Ascending aorta (tissue), 2 donors: ENCODE measurements at places on chromosomes 5 and 9. TPM values are rescaled to one million over a fixed set of nuclear protein-coding genes. Genes with fewer than 3 reads are reported as not detected.

PHF24 gene
- not detected for total RNA-seq

CCDC183 gene
- total RNA-seq: not detected

OLFML2A gene
- 129 TPM for total RNA-seq

KIF4B gene
- not detected for total RNA-seq

SAP30L gene
- total RNA-seq: 36.5 TPM

DMXL1 gene
- total RNA-seq: 136 TPM

SIGMAR1 gene
- total RNA-seq: 61.3 TPM

DNA sequence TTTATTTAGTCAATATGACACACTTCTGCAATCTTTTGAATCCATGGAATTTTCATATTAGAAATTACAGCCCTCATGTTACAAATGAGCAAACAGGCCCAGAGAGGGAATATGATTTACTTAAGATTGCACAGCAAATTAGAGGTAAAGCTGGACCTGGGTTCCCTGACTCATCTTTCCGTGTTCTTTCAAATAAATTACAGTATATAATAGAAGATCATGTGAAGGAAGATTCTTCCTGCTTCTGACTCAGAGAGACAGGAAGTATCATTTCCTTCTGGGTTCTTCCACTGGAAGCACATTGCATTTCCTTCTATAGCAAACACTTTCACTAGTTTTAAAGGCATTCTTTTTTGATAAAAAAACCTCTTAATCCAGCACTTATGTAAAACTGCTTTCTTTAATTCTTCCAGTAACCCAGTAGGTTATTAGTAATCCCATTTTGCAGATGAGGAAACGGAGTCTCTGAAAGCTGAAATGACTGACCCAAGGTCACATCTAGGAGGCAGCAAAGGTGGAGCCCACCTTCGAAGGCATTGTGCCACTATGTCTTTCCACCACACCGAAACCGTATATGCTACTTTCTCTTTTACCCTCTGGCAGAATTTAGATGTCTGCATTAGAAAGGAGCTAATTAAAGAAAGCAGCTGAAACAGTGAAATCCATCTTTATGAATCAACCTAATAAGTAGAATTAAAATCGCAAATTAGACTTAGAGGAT, 566.7 kb upstream of the KLF4 start:
- H3K36me3 ChIP-seq: no peaks in the 10 kb centered on the region
- H3K27me3 ChIP-seq: no peaks in the 10 kb centered on the region

- no peak overlapping the region for H3K4me3 ChIP-seq
- H3K36me3 ChIP-seq: no peaks in the 10 kb centered on the region
- H3K27me3 ChIP-seq: no peaks in the 10 kb centered on the region
- H3K4me1 ChIP-seq: no peaks in the 10 kb centered on the region
- no peak for DNase-seq
Measured at GRCh38 chr5:107975568-107975967, 304.8 kb upstream of the EFNA5 start.

DNA sequence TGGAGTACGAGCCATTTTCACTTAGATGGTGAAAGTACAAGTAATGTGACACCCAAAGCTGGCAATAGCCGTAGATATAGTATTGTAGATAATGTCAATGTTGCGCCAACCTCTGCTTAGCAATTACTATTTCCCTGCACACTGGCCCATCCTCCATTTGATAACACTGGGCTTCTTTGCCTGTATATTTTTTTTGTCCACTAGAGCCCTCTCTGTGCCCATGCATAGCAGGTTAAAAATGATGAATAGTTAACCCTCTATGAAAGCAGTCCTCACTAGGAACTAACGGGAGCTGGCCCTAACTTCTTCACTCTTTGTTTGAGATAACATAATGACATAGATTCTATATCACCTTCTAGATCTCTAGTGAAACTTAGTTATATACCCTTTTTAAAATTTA, 416.8 kb downstream of the TUSC1 start:
- no peak overlapping the region for H3K4me3 ChIP-seq
- no peak overlapping the region for H3K27ac ChIP-seq
- DNase-seq: no peak
- no peaks in the 10 kb centered on the region for H3K27me3 ChIP-seq

DNA sequence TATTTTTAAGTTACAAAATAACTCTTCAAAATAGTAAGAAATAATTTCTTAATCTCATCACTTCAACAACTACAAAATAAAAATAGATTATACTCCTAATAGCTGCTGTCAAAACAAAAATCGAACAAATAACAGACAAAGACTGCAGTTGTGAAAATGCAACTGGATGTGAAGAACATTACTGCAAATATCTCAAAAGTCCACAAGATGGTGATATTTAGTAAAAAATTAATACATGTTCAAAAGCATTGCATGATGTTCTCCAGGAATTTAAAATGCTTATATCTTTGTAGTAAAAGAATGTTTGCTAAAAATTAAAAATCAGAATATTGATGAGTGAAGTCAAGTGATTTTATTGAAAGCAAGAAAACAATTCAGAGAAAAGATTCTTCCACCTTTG, 66.2 kb downstream of the MPDZ start:
- peaks cover 27% of the 10 kb centered on the region for H3K36me3 ChIP-seq
- no peak overlapping the region for H3K27ac ChIP-seq
- no peak for DNase-seq
- no peaks in the 10 kb centered on the region for H3K4me1 ChIP-seq

GRCh38 chr5:98940581-98940980, 11.8 kb upstream of the CHD1 start:
- H3K36me3 ChIP-seq: no peaks in the 10 kb centered on the region
- no peak overlapping the region for H3K27ac ChIP-seq
- H3K27me3 ChIP-seq: no peaks in the 10 kb centered on the region
- H3K4me1 ChIP-seq: no peaks in the 10 kb centered on the region
- DNase-seq: no peak
- H3K4me3 ChIP-seq: no peak overlapping the region

DNA sequence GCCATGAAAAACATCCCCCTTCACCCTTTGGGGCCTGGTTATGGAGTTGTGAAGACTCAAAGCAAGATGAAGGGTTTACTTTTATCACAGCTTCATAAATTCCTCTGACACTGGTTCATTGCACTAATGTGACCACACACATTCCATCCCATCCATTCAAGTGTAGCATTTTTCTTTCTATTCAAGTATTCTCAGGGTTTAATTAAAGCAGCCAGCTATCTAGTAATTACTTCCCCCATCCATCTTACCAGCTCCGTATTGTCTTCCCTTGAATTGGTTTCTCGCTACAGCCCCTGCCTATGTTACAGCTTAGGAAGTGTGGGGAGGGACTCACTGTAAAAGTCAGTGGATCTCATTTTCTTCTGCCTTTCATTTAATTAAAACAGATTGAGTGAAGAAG, 387.0 kb upstream of the RFX3 start:
- no peak overlapping the region for H3K4me3 ChIP-seq
- H3K4me1 ChIP-seq: no peaks in the 10 kb centered on the region
- no peaks in the 10 kb centered on the region for H3K36me3 ChIP-seq
- DNase-seq: no peak
- H3K27ac ChIP-seq: no peak overlapping the region

GRCh38 chr5:172749881-172750633, 20.9 kb downstream of the DUSP1 start:
- peaks cover 39% of the 10 kb centered on the region for H3K4me1 ChIP-seq
- no peak overlapping the region for H3K4me3 ChIP-seq
- no peak for DNase-seq
- H3K27ac ChIP-seq: peak overlapping the region; percentile 81

GRCh38 chr9:126704892-126705766, 91.4 kb downstream of the LMX1B start:
- peaks cover 22% of the 10 kb centered on the region for H3K27me3 ChIP-seq
- no peak overlapping the region for H3K4me3 ChIP-seq
- no peak for DNase-seq
- H3K36me3 ChIP-seq: no peaks in the 10 kb centered on the region

GRCh38 chr9:84794981-84795637, 125.6 kb downstream of the NTRK2 start:
- no peaks in the 10 kb centered on the region for H3K4me1 ChIP-seq
- H3K36me3 ChIP-seq: no peaks in the 10 kb centered on the region

- H3K4me3 ChIP-seq: no peak overlapping the region
- no peaks in the 10 kb centered on the region for H3K27me3 ChIP-seq
- no peaks in the 10 kb centered on the region for H3K4me1 ChIP-seq
- H3K27ac ChIP-seq: no peak overlapping the region
Measured at GRCh38 chr9:91515074-91515687, 91.5 kb upstream of the NFIL3 start.

- no peak overlapping the region for H3K27ac ChIP-seq
- H3K27me3 ChIP-seq: no peaks in the 10 kb centered on the region
- H3K4me1 ChIP-seq: no peaks in the 10 kb centered on the region
- no peaks in the 10 kb centered on the region for H3K36me3 ChIP-seq
- no peak overlapping the region for H3K4me3 ChIP-seq
- no peak for DNase-seq
Measured at GRCh38 chr5:149118463-149118862, 22.8 kb upstream of the ABLIM3 start.
